Activated T-cell treated with anti-CD3 and anti-CD28 coated beads for 4 hours (primary cell): ENCODE measurements at places on chromosomes 3 and 15.

- no peak for DNase-seq
Observed at GRCh38 chr3:4509983-4510755, 17.0 kb downstream of the ITPR1 start.

- no peak for DNase-seq
Observed at GRCh38 chr3:39184081-39184967, 8.1 kb downstream of the XIRP1 start.

DNA sequence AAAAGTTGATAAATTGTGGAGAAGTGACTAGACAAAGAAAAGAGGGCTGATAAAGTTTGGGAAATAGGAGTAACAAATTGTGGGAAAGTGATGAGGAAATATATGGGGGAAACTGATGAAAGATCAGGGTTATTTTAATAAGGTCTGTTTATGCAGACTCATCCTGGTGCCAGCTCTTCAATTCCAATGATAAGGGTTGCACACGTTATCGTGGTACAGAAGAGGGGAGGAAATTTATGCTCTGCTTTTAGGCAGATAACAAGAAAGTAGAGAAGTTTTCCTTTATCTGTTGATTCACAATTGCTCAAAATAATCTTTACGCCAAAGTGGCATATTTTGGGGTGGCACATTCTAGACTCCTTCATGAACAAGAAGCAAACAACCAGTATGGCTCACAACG is 32.1 kb upstream of the LIPC start:
- no peak for DNase-seq

DNA sequence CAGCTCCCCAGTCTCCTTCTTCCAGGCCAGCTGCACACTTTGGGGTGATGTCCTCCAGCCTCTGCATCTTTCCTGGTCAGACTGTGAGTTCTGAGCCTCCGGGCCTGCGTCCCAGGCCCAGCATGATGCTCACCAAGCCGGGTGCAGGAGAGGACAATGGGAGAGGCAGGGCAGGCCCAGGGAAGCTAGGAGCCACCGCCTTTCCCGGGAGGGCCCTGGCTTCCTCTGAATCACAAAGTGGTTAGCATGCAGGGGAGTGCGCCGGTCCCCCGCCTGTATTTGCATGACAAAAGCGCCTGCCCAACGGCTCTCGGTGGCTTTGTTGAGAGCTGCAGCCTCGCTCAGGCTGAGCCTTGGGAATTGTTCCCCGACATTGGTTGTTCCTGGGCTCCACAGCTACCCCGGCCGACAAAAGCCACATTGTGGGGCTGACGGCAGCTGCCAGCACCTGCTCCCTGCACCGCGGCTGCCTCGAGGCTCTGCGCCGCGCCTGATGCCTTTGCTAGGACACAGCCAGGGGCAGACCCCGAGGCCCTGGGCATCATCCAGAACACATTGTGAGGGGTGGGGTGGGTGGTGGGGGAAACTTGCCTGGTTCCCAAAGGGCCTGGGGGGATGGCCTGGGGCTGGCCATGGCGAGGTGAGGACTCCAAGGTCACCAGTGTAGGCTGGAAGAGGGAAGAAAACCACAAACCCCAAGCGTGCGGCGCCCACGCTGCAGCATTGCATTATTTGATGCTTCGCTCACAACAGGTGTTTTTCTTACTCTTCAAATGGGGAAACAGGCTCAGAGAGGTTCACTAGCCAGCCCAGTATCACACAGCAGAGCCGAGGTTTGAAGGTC is 20.0 kb upstream of the KLF13 start:
- DNase-seq = no peak

DNA sequence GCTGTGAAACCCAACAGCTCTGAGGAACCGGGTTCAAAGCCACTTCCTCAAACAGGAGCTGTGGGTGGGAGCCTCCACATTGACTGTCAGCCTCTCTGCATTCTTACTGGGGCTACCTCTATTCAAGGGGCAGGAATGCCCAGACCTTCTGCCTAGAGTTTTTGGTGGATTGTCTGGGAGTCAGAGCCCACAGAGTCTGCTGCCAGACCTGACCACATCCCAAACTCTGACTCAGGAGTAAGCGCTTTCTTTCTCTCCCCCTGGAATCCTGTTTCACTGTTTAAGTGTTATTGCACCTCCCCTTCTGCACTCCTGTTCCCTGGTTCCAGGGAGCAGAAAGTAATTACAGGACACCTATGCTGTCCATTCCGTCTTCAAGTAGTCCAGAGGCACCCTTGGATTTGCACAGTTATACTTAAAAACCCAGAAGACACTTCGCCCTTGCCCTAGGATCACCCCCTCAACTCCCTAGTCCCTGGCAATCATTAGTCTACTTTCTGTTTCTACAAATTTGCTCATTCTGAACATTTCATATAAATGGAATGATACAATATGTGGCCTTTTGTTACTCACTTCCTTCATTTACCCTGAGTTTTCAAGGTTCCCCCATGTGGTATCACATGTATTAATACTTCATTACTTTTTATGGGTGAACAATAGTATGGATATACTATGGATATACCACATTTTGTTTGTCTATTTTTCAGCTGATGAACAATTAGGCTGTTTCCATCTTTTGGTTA is 37.9 kb upstream of the TJP1 start:
- no peak for DNase-seq

GRCh38 chr3:13657660-13658435 is 108.9 kb downstream of the FBLN2 start:
- peak; percentile 61 for DNase-seq

DNA sequence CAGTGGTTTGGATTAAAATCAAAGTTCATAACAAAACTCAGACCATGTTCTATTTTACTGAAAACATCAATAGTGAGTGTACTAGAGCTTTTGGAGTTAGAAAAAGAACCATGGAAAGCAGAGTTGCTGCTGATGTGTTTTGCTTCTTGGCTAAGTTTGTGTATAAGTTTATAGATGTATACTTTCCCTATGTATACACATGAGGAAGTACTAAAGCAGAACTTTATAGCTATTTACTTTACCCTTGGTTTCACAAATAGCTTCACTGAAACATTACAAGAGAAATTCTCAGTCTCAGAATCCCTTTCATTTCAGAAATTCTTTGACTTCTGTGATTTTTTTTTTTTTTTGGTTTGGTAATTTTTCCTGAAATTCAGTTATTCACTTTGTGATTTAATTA is 229.0 kb downstream of the PTPRG start:
- no peak for DNase-seq

- no peak for DNase-seq
Observed at GRCh38 chr3:100966049-100966491, 27.2 kb downstream of the ABI3BP start.

- no peak for DNase-seq
Observed at GRCh38 chr3:10137178-10137577, 4.4 kb upstream of the VHL start.

GRCh38 chr15:58551764-58552504 is 120.1 kb downstream of the LIPC start:
- no peak for DNase-seq

DNA sequence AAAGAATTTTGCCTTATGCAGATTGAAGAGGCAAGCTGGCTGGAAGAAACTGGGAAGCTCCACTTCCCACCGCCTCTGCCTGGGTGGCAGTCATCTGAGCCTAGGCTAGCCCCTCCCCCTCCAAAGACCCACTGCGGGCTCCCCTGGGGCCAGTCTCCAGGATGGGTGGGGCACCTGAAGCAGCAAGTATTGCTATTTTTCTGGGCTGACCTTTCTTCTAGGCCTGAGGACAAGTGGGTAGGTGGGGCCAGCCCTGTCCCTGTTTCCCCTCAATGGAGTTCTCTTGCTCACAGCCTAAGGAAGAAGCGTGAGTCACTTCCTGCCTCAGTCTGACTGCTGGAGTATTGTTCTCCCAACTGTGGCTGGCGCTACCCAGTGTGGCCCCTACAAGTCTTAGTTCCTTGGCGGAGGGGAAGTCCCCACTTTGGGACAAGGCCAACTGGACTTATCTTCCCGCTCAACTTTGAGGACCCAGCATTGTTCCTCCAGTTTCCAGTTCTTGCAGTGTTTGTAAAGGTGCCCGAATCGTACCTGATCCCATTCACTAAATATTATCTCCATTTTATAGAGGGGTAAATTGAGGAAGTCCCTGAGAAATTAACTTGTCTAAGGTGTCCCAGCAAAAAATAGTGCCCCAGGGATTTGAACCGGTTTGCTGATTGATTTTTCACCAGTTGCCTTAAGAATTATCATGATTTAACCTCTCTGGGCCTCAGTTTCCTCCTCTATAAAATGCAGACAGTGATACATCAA is 1.4 kb downstream of the FURIN start:
- no peak for DNase-seq

- DNase-seq = no peak
Observed at GRCh38 chr3:72798552-72799195, 49.6 kb downstream of the SHQ1 start.

DNA sequence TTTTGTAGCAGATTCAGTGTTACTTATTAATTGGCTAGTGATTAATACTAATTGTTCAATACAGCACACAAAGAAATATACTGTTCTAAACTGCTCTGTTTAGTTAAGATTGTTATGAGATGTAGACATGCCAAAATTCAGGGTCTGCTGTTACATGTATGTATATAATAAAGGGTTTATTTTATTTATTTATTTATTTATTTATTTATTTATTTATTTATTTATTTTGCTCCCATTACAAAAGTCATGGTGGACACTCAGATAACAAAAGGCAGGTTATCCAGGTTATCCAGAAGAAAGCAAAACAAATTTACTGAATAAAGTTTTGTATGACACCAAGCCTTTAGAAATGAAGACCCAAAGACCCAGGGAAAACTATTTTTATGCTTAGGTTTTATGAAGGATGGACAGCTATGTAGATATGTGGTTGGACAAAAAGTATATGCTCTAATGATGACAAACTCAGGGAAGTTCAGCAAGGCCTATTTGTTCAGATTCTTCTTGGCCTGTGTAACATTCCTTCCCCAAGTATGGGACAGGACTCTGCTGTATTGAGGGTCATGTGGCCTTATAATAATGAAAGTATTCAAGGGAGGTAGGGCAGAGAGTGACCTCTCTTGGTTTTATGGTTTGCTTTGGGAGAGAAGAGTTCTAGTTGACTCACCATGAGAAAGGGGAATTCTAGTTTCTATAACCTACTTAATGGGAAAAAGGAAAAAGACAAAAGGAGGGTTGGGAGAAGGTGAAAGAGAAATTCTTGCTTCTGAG is 1056.8 kb downstream of the ROBO2 start:
- DNase-seq = no peak

DNA sequence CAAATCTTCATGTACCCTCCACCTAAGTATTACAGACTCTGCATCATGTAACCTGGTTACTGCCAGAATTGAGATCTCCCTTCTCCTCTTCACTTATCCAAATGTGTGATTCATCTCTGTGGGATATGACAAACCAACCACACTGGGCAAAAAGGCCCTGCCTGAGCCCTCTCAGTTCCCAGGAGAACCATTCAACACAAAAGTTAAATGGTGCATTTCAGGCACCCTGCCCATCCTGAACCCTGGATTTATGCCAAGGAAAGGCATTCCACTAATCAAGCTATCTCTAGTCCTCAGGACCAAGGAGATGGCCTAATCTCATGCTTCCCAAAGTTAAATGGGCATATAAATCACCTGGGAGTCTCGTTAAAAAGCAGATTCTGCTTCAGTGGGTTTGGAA is 108.5 kb downstream of the TNIK start:
- no peak for DNase-seq

GRCh38 chr15:92495446-92495845 is 101.8 kb downstream of the ST8SIA2 start:
- DNase-seq = no peak

DNA sequence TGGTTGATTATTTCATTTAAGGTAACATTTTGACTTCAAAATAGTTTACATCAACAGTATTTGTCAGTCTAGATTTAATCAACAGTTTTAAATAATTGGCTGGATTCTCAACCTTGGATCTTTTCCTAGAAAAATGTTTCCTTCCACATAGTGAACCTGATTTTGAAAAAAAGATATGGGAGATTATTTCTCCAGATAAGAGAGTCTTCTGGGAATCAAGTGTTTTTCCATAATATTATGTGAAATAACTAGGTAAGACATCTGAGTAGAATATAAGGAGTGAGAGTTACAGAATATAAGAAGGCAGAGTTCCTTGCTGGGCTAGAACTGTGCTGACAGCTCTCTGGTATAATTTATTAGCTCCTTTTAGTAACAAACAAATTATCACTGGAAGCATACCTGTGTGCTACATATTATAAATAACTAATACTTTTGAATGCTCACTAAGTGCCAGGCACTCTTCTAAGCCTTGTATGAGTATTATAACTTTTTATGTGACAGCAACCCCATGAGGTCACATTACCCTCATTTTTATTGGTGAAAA is 18.8 kb upstream of the TNFSF10 start:
- DNase-seq = no peak

DNA sequence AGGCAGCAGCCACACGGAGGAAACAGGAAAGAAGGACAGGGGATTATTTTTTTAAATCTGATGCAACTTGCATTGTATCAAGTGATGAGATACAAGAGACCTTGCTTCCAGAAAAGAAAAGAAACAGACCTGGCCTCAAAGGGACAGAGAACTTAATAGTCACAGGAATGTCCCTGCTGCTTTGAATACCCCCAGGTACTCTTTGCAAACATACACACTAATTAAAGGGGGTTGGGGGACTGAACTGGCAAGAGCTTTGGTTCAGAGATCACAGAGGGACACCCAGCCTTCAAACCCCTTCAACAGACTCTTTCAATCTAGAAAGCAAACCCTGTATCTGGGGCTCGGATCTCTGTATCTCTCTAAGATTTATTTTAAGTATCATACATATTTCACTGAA is 18.0 kb downstream of the TNIK start:
- DNase-seq = no peak

GRCh38 chr15:96972201-96972600 is 641.7 kb downstream of the NR2F2 start:
- DNase-seq = no peak

GRCh38 chr15:77282333-77282732 is 137.6 kb downstream of the PEAK1 start:
- DNase-seq = no peak

DNA sequence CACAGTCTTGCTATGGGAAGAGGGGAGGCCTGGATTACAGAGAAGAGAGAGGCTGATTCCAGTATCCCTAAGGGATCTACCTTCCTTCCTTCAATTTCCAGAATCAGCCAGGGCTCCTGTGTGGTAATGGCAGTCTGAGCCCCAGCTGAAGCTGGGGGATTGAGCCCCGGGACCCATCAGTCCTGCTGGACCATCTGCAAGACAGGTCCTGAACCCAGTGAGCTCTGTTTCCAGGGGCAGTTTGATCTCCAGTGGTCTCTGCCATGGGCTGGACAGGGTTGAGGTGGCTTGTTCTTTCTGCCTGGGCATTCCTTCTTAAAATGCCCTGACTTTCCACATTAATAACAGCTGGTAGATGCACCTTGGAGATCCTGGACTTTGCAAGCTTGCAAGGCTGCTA is 685.2 kb downstream of the TBL1XR1 start:
- DNase-seq = no peak
